Muscle of leg (tissue), 16 donors: ENCODE measurements at places on chromosomes 3 and 15. TPM values are rescaled to one million over a fixed set of nuclear protein-coding genes. Genes with fewer than 3 reads are reported as not detected.

Gene SUMF1
- 17.8 TPM for polyA plus RNA-seq

Gene STRIT1
- polyA plus RNA-seq: 40.1 TPM

Gene STRC
- polyA plus RNA-seq: 0.56 TPM

Gene PIGX
- polyA plus RNA-seq: 14.7 TPM

Gene HRG
- polyA plus RNA-seq: not detected

Gene CYFIP1
- polyA plus RNA-seq: 57.5 TPM

Gene PIERCE2
- polyA plus RNA-seq: 1.4 TPM

- peak; percentile 92 for DNase-seq
Observed at GRCh38 chr3:127002195-127003174, 19.6 kb downstream of the PLXNA1 start.

GRCh38 chr15:78691167-78691850 is 50.3 kb upstream of the CHRNB4 start:
- DNase-seq: peak; percentile 20

DNA sequence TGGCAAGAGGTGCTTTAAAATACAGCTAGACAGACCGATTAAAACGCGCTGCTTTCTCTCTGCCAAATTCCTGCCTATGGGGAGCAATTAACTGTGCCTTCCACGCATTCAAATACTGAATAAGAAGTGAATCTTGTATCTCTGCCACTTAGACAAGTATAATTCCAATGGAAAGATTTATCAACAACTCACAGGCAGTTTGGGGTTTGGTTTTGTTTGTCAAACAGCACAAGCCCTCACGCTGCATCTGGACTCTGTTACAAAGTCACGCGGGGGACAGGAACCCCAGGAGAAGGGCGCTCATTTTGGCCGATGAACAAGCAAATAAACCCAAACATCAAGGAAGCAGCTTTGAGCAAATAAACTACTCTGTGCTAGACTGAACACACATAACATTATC is 61.8 kb upstream of the TMCO5A start:
- DNase-seq: peak; percentile 20

GRCh38 chr3:14463330-14464140 is 61.1 kb downstream of the SLC6A6 start:
- no peak for DNase-seq

DNA sequence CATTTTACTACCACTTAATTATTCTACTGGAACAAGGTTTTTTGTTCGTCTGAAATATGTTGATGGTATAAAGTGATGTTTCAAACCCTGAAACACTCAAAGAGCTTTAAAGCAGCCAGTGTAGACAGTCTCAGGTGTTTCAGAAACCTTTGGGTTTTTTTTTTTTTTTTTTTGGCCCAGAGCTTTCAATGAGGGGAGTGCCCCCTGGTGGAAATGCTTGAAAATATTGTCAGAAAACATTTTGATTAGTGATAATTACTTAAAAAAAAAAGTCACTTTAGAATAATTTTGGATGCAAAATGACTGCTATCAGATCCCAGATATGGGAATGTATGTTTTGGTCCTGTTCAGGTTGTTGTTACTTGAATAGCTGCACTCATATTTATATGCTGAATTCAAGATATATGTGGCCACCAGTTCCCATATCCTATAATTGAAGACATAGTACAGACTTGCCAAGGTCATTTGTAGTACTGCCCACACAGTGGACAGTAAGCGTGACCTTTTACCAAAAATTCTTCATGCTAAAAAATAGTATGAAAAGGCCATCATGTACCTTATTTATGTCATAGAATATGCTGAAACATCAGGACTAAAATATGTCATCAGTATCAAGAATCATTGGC is 35.9 kb downstream of the SATB1 start:
- peak; percentile 22 for DNase-seq

GRCh38 chr3:71629289-71629688 is 45.8 kb upstream of the FOXP1 start:
- DNase-seq: peak; percentile 45

GRCh38 chr3:178676942-178677790 is 140.9 kb downstream of the KCNMB2 start:
- no peak for DNase-seq

DNA sequence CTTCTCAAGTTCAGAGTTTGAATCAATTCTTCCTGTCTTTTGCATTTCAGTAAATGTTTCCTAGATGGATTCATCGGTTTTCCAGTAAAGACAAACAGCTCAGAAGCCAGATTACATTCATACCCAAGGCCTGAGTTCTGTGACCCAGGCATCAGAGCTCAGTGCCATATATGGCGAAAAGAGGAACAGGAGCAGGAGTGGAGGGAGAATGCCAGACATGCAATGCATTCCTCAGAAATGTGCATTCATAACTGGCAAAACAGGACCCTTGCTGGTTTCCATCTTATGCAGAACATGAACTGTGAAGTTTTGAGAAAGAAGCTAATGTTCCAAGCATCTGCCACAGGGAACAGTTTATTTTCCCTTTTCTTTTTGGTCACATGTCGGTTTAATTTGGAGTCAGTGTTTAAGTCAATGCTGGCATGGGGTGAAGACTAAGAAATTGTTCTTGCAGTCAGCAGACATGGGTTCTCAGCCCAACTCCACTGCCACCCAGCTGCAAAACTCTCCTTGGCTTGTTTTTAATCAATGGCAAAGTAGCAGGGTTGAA is 116.5 kb downstream of the LPP start:
- DNase-seq: peak; percentile 75

GRCh38 chr3:15479400-15480224 is 41.9 kb downstream of the COLQ start:
- DNase-seq: no peak

DNA sequence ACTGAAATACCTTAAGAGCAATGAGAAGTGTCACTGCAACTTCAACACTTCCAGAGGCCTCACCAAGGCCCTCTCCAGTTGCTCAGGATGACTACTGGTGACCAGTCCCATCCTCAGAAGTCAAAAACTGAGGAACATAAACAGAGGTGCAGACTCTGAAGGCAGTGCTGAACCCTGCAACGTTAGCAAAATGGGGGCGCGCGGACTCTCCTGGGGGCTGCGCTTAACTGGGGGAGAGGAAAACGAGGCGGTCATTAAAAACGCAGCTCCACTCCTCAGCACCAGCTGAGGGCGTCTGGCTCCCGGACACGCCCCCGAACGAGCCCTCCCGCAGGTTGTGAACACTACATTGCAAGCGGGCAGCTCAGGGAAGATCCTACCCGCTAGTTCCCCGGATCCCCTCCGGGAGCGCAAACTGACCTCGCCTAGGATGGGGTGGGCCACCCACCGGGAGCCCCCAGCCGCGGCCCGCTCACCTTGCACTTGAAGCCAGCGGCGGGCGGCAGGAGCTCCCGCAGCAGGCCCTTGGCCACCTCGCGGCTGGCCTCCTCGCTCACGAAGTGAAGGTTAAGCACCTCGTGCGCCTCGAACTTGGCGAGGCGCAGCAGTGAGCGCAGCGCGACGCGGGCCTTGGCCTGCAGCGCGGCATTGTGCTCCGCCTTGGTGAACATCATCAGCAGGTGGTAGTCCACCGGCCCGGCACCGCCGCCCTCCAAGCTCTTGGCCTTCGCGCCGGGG is 711 bp downstream of the XXYLT1 start:
- DNase-seq: peak; percentile 51

DNA sequence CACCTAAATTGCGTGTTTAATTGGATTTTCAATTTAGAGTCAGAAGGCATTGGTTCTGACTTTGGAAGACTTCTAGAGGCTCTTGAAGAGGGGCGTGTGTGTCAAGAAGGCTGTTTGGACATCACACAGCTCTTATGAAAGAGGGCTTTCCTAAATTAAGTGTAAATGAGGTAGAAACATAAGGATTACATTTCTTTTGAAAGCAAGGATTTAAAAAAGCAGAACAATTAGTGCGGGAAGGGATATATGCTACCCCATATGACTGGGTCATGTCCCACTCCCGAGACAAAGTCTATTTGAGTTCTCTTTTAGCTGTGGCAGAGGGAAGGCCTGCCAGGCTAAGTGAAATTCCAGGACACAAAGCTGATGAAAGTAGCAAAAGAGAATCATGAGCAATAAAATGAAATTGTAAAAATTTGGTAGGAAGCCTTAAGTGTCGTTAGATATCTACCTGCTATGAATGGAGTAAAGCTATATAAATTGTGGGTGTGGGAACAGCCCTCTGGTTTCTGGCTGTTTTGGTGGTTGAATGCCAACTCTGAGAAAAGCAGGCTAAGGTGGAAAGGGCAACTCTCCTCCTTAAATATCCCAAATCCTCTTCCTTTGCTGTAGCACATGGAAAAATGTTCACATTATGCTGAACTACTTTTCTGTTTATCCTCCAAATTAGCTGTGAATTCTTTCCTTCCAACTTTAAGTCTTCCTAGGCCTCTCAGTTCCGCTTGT is 100.6 kb upstream of the TSC22D2 start:
- DNase-seq: peak; percentile 80

- DNase-seq: no peak
Observed at GRCh38 chr3:32973982-32974381, 22.5 kb downstream of the CCR4 start.

- no peak for DNase-seq
Observed at GRCh38 chr3:73249047-73249446, 187.6 kb downstream of the EBLN2 start.

DNA sequence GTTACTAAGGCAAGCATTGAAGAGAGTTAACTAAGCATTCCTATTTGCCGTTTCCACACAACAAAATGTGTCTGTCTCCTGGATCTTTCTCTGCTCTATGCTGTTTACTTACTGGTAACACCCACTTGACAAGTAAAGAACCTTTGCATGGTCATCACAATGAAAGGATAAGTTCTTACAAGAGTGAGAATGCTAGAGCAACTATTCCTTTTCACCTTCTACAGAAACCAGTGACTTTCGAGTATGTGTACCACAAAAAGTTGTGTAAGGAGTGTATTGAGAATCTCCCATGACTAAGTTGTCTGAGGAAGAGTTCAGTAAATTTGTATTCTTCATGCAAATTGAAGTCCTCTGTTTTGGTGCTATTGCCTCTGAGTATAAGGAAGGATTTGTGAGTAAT is 10.8 kb downstream of the TIPARP start:
- no peak for DNase-seq

DNA sequence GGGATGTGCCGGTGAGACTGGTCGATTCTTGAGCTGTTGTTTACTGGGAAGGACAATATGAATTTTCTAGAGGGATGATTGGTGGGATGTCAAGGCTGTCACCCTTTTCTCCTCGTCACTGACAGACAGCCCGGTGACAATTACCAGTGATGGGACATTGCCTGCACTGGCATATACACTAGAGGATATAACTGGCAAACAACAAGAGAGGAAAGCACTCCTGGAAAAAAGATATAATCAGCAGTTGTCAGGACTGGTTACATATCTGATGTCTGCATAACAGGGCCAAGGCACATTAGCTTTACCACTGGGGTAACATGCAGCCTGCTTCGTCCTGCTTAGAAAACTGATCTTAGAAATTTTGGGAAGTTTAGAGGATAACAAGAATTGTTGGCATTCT is 131.1 kb downstream of the ROBO2 start:
- no peak for DNase-seq

- no peak for DNase-seq
Observed at GRCh38 chr3:37588758-37589157, 272.9 kb upstream of the CTDSPL start.

GRCh38 chr15:75750261-75751050 is 37.8 kb upstream of the CSPG4 start:
- no peak for DNase-seq
